HCT116 (cell line): ENCODE measurements at places on chromosomes 3 and 15. TPM values are rescaled to one million over a fixed set of nuclear protein-coding genes. Genes with fewer than 3 reads are reported as not detected.

DNA sequence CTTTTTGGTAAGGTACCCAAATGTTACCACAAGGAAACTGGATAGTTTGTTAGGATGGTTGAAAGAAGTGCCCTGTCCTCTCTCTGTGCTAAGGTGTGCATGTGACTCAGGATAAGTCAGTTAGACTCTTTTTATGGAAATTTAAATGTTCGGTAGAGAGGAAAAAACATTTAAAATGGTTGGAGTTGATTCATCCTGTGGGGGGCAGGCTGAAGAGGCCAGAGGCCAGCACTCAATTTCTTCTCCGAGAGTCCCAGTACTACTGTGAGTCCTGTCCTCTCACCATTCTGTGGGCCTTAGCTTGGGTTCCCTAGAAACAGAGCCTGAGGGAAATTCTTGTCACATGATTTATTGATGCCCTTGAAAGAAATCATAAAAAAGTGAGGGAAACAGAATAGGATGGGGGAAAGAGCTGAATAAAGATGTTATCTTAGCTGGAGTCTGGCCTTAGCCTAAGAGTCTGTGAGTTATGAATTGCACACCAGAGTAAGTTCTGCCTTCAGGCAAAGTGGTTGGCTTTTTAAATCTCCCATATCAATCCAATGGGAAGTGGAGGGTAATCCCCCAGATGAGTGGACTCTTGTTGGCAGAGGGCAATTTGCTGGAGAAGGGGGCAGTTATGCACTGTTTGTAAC is 106.5 kb upstream of the GALNT15 start:
- no peak for DNase-seq

DNA sequence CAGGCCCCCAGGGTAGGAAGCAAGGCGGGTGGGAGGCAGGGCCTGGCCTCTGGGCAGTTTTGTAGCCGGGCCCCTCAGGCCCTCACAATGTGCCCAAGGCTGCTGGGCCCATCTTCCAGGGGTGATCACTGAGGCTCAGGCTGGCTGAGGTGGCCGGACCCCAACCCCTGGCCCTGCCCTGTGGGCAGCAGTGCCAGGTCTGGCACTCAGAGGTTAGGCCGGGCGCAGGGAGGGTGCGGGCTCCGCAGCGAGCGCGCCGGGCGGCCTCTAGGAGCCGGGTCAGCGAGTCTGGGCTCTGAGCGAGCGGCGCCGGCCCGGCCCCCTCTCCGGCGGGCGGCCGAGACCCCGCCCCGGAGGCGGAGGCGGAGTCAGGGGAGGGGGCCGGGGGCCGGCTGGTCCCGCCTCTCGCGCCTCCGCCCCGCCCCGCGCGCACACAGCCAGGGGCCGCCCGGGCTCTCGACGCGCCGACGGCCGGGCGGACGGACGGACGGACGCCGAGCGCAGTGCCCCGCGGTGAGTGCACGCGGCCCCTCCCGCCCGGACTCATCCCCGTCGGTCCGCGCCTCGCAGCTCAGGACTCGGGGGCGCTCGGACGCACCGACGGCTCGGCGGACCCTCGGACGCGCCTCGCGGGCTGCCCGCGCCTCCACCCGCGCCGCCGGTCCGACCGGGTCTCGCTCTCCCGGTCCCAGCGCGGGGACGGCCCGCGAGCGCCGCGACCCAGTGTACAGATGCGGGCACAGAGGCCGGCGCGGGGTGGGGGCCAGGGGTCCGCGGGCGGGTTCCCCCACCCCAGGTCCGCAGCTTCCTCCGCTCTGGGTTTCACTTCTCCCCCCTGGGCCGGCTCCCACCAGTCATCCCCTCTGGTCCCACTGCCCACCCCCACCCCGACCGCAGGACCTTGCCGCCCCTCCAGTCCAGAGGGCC is at the start of gene FBLN2:
Gene FBLN2, plus strand, starts transcription at position 430 of the 927 bp plus-strand sequence. CDS start 21,231 bp downstream, outside the sequence.
- DNase-seq = no peak

- no peak for DNase-seq
Measured at GRCh38 chr3:10277115-10277625, 15.6 kb downstream of the GHRL start.

DNA sequence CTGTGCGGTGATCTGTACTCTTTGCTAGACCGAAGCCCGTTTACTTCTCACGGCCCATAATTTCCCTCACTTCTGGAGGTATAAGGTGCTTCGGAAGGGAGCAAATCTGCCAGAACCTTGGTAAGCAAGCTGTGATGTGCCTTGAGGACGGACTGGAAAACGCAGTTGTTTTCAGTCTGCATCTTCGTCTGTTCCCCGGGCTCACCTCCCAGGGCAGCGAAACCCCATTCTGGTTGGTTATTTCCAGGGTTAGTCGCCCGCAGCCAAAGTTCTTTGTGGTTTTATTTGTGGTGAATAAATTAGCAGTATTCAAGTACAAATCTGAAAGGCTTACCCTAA is 401 bp downstream of the RAMAC start:
- no peak for DNase-seq

DNA sequence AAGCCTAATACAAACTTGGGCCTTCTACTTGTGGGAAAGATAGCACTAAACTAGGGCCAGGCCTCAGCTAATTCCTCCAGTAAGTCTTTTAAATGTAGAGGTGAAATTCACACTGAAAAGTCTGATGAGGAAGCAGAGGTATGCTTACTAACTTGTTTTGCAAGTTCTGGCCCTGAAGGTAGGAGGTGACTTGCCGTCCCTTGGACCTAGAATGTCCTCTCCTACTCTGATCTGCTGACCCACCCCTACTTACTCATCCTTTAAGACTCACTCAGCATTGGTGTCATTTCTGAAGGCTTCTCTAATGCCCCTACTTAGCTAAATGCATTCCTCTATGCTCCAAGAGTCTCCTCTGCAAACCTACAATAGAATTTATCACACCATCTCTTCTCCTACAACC is 19.4 kb downstream of the RIOX2 start:
- no peak for DNase-seq

GRCh38 chr3:39848365-39848764 is 39.0 kb downstream of the MYRIP start:
- DNase-seq = no peak

SCN11A gene
- 0.05 TPM for total RNA-seq

ACKR4 gene
- total RNA-seq = 0.12 TPM

TTC23 gene
- total RNA-seq = 10.2 TPM
